Stimulated activated CD4-positive, alpha-beta T cell treated with anti-CD3 and anti-CD28 coated beads, Interleukin-15, amount 100 ng/mL, for 1 hour (primary cell): ENCODE measurements at places on chromosomes 3 and 15.

GRCh38 chr3:2090095-2090911 lies 8.4 kb upstream of the CNTN4 start:
- DNase-seq: no peak

DNA sequence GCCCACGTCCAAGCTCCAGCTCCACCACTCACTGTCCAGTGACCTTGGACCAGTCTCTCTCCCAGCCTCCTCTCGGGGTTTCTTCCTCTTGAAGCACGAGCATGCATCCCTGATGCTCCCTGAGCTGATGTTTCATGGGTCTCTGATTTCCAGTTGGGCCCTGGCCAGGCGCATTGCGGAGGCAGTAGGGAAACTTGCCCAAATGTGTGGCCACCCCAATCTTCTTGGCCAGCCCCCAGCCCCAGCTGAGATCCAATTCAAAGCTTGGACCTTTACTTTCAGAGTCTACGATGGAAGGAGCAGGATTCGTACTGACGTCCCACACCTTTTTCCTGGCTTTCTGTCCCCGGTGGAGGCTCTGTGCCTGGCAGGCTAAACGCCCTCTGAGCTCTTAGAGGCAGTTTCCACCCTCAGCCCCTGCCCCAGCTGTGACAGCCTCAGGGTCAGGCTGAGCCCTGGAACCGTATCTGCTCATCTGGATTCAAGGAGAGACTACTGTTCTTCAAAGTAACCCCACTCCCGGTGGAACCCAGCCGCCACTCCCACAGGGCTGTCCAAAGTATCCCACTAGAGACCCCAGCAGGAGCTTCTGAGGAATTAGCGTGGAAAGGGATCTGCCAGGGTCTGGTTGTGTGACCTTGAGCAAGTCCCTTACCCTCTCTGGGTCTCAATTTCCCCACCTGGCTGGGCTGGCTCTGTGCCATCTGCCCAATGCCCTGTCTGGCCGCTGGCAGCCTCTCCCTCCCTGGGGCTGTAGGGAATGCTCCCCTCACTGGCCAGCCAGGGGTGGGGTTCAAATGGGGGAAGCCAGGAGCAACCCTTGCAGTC lies 37.4 kb downstream of the CPN2 start:
- DNase-seq: no peak

DNA sequence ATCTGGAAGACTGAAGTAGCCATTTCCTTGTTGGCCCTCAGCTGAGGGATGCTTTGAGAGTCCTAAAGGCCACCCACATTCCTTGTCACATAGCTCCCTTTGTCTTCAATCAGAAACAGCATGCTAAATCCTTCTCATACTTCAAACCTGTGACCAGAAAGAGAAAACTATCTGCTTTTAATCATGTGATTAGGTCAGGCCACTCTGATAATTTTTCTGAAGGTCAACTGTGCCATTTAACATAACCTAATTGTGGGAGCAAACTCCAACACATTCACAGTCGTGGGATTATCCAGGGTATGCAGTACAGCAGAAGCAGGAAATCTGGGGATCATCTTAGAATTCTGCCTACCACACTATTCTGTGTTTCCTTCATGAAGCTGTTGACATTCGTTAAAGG lies 223.9 kb upstream of the NR2E3 start:
- DNase-seq: no peak

- DNase-seq: no peak
Observed at GRCh38 chr15:85021409-85021808, 39.8 kb downstream of the PDE8A start.

- DNase-seq: no peak
Observed at GRCh38 chr3:169384573-169384972, 278.9 kb downstream of the MECOM start.

DNA sequence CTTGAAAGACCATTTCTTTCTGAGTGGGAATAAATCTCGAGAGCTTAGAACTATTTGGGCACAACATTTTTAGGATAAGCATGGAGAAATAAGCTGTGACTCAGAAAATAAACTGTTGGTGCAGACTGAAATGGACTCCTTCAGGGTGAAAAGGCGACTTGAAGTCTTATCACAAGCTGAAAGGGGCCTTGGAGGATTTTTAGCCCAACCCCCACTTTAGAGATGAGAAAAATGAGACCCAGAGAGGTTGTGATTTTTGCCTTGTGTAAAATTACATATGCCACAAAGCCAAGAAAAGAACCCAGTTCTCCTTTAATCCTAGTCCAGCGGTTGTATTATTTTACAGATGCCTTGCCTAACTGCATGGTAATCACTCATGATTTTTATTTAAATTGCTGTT lies 1.5 kb downstream of the ATP1B3 start:
- no peak for DNase-seq

GRCh38 chr3:141402476-141403171 lies 34.3 kb downstream of the ZBTB38 start:
- DNase-seq: peak; percentile 24
